Activated CD4-positive, alpha-beta T cell treated with anti-CD3 and anti-CD28 coated beads, Interleukin-2, amount 50 U/mL, for 1 hour (primary cell): ENCODE measurements at places on chromosomes 4 and X.

- DNase-seq, result no peak
Observed at GRCh38 chr4:165931741-165932140, 58.7 kb downstream of the TLL1 start.

DNA sequence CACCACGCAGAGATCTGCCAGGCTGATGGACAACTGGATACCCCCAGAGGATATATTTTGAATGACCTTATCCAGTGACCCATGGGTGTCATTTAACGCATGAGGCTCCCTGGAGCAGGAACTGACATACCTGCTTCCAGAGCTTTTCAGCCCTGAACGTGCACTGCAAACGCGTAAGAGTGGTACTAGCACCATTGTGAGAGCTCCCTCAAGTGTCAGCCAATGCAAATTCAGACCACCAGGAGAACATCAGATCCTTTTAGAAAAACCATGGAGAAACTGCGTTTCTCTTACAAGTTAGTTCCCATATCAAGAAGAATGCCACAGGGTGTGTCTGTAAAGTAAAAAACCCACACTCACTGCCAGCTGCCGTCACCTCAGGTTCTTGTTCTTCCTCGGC, 7.3 kb downstream of the TREX2 start:
- no peak for DNase-seq

DNA sequence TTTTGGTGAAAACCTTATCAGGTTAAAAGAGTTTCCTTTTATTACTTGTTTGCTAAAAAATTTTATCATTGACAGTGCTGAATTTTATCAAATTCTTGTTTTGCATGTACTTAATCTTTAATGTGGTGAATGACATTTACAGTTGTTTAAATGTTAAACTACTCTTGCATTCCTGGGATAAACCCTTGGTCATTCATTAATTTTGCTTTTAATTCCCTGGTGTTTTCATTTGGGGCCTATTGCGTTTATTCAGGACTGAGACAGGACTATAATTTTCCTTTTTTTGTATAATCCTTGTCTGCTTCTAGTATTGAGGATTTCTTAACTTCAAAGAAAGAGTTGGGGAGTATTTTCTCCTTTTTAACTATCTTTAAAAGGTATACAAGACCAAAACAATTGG, 98.7 kb upstream of the TLL1 start:
- DNase-seq, result no peak

- DNase-seq, result no peak
Observed at GRCh38 chr4:10965196-10965595, 280.6 kb upstream of the CLNK start.

DNA sequence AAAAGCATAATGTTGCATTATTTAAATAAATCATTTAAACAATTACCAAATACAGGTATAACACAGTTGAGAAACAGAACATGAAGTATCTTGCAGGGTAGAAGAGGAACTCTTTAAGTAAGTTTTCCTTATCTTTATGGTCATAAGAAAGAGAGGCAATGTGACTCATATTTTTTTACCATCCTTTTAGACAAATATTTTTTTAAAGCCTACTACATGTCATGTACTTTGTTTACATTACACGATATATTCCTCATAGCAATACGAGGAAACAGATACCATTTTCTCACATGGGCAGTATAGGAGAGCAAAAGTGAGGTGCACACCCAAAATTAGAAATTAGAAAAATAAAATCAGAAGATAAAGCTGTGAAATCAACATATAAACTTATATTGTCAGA, 49.3 kb upstream of the EPHA5 start:
- no peak for DNase-seq

DNA sequence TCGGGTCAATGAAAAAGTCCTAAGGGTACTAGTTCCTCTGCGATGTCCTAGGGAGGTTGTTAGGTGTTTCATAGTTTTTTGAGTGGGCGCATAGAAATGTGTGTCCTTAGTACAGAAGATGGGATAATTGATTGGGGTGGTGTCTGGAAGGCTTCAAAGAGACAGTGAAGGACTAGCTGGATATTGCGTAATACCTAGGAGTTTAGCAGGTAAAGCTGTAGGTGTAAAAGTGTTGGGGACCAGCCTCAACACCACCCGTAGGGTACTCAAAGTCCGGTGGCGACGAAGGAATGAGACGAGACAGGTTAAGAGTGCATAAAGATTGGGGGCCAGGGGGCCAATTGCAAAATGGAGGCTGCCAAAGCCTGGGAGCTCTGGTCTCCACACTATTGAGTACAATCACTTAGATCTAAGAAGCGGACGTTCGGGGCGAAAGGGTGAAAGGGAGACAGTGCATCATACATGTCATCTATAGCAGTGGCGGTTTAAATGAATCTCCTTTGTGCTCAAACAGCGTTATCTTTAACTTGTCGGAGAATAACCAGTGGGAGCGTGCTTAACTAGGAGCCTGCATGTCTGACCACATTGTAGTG, 1.0 kb downstream of the TRMT44 start:
- no peak for DNase-seq

- no peak for DNase-seq
Observed at GRCh38 chr4:13430834-13431568, 53.1 kb downstream of the RAB28 start.

DNA sequence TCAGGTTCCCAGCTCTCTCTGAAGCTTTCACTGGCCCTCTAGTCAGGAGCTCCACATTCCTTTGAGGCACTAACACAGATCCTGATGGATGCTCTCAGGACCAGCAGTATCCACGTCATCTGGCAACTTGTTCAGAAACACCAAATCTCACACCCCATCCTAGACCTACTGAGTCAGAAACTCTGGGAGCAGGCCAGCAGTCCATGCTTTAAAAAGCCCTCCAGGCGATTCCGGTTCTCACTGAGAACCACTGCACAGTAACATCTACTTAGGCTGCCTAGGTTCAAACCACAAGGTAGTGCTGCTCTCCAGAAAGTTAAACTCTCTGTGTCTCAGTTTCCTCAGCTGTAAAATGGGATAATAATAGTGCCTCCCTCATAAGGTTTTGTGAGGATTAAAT, 55.3 kb downstream of the CCDC158 start:
- DNase-seq, result no peak

DNA sequence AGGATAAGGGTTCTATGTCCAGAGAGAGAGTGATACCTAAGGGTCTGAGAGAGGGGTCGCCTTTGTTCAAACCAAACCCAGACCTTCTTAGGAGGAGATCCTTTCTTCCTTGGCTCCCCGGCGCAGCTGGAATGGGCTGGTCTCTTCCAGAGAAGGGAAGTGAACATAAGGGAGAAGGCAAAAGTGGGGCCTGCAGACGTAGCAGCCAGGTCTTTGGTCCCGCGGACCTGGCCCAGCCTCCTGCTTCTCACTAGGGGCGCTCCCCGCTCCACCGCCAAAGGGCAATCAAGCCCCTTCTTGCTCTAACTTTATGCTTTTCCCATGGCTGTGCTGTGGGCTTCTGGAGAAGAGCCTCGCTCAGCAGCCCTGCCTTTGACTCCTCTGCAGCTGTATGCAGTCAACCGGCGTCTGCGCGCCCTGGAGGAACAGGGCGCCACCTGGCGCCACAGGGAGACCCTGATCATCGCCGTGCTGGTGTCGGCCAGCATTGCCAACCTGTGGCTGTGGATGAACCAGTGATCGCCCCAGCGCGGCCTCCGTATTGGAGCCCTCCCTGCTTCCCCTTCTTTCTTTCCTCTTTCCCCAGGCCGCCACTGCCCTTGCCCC, 6.5 kb downstream of the FATE1 start:
- DNase-seq, result no peak

DNA sequence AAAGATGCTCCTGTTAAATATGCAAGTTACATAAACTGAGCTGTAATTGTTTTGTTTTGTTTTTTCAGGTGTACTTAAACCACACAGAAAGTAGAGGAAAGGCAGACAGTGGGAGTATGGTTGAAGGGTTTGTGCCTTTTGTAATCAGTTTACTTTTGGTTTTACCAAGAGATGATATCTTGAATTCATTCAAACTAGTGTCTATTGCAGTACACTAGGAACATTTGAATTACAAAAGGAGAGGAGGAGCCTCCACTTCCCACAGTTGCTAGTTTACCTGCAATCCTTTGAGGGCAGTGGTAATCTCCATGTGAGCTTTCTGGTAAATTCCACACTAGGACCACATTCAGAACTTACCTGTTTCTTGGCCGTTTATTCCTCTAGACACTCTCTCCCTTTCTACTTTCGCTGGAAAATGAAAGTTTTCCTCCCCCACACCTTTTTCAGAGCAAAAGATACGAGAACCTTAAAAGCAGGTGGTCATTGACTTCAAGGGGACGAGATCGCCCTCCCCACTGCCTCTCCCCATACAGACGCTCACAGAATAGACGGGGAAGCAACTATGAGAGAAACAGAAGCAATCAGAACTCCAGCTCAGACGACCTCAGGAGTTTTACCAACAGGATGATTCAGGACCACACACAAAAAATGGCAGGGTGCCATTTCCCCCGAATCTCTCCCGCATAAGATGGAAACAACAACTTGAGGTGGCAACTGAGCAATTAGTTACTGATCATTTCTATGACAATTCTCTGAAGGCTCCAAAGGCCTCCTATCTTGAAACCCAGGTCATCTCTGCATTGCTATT, 3.3 kb downstream of the RBM47 start:
- no peak for DNase-seq

DNA sequence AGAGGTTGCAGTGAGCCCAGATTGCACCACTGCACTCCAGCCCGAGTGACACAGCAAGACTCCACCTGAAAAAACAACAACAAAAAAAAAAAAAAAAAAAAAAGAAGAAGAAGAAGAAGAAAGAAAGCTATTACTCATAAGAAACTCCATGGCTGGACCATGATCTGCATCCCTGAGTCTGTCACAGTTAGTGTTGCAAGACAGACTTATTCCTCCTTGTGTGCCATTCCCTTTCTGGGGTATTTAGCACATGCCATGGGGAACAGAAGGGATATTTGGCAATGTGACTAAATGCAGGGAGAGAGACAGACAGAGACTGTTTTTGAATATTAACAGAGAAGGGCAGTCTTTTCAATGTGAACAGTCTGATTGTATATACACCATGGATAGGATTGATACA, 16.7 kb upstream of the PDS5A start:
- no peak for DNase-seq

GRCh38 chr4:158786121-158786601, 17.3 kb downstream of the FNIP2 start:
- DNase-seq, result no peak

- no peak for DNase-seq
Observed at GRCh38 chr4:68469482-68469881, 22.2 kb downstream of the TMPRSS11E start.

- DNase-seq, result no peak
Observed at GRCh38 chr4:48976041-48976440, 10.0 kb upstream of the CWH43 start.

GRCh38 chr4:169604131-169604900, 8.1 kb downstream of the NEK1 start:
- DNase-seq, result no peak

- DNase-seq, result no peak
Observed at GRCh38 chr4:162782778-162783525, 383.7 kb downstream of the NAF1 start.

DNA sequence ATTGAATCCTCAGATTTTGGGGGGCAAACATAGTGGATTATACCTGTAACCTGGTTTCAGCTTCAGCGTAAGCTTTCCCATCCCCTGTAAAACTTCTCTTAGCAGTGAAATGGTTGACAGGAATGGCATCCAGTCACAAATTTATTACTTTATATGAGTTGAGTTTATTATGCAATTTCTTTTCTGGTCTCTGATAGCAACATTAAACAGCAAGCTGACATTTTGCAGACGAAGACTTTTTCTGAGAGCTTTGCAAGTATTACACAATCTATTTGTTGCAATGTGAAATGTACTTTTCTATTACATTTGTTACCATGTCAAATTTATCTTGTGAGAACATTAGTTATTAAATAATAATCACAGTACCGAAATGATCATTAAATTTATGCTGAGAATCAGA, 60.6 kb downstream of the GSPT2 start:
- no peak for DNase-seq

GRCh38 chr4:10007793-10008608, 13.3 kb downstream of the SLC2A9 start:
- no peak for DNase-seq

- DNase-seq, result no peak
Observed at GRCh38 chr4:100635899-100636298, 118.1 kb upstream of the EMCN start.

DNA sequence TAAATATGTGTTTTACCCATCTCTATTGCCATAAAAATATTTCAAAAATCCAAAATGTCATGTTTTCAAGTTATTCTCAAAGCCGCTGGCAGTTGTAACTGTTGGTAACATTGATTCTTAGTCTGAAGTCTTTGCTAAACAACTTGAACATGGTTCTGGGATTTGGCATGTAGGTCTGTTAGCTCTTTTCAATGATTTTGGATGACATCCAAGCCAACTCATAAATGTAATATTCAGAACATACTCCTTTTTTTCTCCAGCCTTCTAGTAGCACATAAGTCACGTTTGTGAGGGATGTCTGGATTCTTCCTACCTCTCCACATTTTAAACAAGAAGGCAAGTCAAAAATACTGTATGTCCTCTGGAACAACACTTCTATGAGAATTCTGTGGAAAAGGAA, 305.3 kb downstream of the PRR32 start:
- DNase-seq, result no peak

- no peak for DNase-seq
Observed at GRCh38 chrX:68083510-68083909, 349.8 kb downstream of the OPHN1 start.

DNA sequence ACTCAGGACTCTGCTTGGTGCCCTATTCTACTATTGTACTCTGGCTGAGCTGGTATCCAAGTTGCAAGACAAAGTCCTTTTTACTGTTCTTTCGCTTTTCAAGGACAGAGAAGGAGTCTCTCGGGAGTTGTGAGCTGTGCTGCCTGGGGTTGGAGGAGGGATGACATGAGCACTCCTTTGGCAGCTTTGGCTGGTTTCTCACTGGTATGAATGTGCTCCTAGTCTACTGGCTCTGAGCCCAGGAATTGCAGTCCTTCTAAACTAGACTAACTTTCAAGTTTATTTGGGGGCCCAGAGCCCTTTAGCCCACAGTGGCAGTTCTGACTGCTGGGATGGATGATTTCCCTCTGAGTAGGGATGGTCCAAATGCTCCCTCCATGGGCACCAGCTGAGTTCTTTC, 997.1 kb downstream of the RAB28 start:
- DNase-seq, result no peak

DNA sequence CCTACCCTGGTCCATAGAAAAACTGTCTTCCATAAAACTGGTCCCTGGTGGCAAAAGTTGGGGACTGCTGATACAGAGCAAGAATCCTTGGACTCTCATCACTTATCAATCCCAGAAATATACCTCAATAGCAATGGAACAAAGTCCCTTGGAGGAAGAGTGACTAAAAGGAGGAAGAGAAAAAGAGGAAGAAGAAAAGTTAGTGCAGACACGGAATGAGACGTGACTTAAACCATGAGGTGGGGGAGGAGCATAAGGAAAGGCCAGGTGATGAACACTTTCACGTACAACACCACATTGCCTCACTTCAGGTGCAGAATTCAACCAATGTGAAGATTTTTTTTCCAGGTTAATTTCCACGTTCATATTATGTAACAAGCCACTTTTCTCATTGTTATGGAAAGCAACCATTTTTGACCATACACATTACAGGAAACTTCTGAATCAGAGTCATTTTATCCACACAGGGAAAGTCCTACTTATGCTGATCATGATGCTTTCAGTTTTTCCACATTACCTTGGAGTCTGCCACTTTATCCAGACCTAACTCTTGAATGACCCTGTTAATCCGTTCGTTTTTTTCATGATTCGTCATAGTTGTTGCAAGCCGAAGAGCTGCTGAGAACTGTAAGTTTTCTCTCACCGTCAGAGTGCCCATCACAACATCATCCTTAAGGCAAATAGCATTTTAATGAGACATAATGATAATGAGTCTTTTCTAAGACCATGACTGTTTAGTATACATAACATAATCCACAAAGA, 27.7 kb downstream of the ABCG2 start:
- no peak for DNase-seq
